ENCODE measurements at places on chromosomes 3 and 15. TPM values are rescaled to one million over a fixed set of nuclear protein-coding genes. Genes with fewer than 3 reads are reported as not detected.

GATA2 gene
- 9.7 TPM for total RNA-seq

PLS1 gene
- 1.6 TPM for total RNA-seq

NR2E3 gene
- total RNA-seq: not detected

CLEC3B gene
- total RNA-seq: 133 TPM

Measured in right cardiac atrium (tissue), 5 donors.